ENCODE measurements at places on chromosomes 7 and 10.
A peak's percentile ranks its signal among the peaks of the same experiment; 100 is the strongest.

DNA sequence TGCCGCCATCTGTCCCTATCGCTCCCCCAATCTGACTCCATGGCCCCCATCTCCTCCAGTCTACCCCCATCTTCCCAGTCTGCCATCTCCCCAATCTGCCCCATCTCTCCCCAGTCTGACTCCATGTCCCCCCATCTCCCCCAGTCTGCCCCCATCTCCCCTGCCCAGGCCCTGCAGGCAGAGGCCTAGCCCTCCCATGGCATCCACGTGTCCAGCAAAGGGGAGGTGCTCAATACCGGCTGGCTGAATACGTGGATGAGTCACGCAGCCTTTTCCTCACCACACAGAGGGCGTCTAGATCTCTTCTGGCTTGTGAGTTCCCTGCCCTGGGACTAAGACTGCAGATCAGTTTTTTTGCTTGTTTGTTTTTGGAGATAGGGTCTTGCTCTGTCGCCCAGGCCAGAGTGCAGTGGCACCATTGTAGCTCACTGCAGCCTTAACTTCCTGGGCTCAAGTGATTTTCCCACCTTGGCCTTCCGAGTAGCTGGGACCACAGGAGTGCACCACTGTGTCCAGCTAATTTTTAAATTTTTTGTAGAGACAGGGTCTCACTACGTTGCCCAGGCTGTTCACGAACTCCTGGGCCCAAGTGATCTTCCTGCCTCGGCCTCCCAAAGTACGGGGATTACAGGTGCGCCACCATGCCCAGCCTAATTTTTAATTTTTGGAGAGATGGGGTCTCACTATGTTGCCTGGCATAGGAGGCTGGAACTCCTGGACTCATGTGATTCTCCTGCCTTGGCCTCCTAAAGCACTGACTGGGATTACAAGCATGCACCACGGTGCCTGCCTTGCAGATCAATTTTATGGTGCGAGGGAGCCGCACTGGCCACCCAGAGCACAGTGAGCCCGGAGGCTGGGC lies 15.3 kb upstream of the GPR146 start:
- peak; percentile 67 for DNase-seq

GRCh38 chr10:58319599-58319998 lies 15.2 kb upstream of the UBE2D1 start:
- no peak for DNase-seq

- DNase-seq: no peak
These were observed 110.6 kb downstream of the PTPN20 start for GRCh38 chr10:47021850-47022249.

DNA sequence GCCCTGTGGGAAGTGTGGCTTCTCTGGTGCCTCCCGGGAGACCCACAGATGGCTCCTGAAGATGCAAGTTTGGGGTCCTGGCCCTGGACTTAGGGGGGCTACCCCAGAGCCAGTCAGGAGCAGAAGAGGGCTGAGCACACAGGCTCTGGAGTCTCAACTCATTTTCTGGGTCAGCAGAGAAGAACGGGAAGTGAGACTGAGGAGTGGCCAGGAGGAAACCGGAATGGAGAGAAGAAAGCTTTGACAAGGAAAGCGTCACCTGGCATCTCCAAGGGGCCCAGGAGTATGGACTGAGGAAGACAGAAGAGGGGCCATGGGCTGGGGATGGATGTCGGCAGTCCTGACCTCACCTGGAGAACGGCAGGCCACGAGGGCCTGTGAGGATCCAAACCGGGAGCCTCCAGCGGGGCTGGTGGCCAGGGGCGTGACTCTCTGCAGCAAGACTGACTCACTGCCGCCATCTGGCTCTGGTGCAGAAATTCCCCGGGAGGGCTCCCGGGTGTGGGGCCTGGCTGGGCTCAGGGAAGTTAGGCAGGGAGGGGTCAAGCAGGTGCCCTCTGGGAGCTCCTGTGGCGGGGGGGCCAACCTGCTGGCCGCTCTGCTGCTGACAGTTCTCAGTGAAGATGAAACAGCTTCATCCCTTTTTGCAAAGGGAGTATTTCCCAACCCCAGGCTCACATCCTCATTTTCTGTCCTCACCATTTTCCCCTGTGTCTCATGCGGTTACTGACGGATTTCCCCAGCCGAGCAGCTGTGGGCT lies 23.6 kb downstream of the DAGLB start:
- DNase-seq: no peak

DNA sequence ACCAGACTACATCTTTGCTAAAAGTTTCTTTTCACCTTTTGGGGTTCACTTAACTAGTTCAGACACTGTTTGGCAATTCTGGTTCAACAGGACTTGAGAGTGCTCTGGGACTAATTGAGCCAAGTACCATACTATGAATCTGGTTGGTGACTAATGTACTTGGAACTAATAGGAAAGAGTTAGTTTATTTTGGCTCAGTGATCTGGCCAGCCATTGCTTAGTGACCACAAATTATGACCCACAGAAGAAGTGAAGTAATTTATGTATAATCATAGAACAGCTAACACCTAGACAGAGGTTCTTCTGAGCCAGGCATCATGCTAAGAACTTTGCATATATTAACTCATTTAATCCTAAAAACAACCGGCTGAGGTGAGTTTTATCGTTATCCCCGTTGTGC lies 126.5 kb upstream of the JCAD start:
- no peak for DNase-seq

DNA sequence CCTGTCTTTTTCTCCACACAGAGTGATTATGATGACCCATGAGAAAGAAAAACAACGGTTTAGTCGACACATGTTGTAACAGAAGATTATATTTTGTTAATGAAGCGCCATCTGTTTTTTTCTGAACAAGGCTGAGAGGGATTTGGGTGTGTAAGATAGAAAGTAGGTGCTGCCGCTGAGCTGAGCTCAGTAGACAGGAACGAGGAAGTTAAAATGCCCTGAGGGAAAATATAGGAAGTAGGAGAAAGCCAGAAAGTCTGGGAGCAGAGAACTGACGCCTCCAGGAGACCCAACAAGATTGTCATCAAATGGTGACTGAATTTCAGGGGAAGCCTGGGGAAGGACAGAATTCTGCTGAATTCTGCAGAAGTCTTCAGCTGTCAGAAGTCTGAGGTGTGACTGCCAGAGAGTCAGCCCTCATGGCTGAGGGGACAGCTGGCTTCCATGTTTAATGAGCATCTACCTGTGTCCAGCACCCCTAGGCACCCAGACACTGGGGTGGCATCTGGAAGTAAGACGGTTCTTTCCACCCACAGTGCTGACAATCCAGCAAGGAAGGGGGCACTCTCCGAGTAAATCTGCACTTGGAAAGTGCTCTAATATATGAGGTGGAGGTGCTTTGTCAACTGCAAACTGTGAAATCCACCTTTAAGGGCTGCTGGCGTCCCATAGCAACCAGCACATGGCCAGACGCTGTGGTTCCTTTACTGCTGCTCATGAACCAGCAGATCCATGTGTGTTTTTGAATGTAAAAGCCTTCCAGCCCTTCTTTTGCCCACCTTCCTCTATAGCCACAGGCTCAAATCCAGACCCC lies 12.5 kb upstream of the TSPAN15 start:
- DNase-seq: no peak

DNA sequence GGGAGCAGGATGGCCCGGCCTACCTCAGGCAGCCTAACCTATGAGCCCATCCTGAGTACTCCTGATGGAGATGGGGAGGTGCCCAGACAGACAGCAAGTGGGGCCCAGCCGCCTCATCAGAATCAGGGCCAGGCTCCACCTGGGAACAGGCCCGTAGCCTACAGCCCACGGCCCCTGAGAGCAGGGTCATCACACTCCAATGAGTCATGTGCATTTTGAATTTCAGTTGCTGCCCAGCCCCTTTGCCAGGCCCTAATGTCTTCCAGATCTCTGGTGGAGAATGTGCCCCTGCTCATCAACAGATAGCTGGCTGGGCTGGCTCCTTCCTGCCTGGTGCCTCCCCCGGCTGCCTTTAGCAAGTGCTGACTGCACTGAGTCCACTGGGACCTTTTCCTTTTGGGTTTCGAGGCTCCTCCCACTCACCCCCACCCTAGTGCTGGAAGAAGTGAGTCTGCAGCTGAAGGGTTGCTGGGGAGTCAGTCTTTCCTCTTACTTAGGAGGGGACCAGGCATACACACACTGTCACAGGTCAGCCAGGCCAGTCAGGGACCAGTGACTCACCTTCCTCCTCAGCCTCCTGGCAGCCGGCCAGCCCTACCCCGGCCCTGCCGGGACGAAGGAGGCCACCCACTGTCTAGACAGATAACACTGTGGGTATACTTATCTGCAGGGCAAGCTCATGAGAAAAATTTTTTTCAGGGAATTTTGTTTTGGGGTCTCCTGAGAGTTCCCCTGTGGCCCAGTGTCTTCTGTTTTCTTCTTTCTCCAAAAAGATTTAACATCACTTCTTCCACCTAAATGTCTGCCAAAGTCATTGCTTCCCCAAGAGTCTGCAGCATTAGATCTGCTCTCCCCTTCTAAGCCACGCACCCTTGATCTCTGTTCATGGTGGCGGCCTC lies 9.1 kb upstream of the ASIC3 start:
- no peak for DNase-seq

Measured in H9 (cell line).